ENCODE measurements at places on chromosomes 3 and 15.
A peak's percentile ranks its signal among the peaks of the same experiment; 100 is the strongest.

- no peak for DNase-seq
Observed at GRCh38 chr3:160124224-160124623, 101.0 kb upstream of the C3orf80 start.

- no peak for DNase-seq
Observed at GRCh38 chr3:108475220-108475782, 35.1 kb downstream of the MYH15 start.

DNA sequence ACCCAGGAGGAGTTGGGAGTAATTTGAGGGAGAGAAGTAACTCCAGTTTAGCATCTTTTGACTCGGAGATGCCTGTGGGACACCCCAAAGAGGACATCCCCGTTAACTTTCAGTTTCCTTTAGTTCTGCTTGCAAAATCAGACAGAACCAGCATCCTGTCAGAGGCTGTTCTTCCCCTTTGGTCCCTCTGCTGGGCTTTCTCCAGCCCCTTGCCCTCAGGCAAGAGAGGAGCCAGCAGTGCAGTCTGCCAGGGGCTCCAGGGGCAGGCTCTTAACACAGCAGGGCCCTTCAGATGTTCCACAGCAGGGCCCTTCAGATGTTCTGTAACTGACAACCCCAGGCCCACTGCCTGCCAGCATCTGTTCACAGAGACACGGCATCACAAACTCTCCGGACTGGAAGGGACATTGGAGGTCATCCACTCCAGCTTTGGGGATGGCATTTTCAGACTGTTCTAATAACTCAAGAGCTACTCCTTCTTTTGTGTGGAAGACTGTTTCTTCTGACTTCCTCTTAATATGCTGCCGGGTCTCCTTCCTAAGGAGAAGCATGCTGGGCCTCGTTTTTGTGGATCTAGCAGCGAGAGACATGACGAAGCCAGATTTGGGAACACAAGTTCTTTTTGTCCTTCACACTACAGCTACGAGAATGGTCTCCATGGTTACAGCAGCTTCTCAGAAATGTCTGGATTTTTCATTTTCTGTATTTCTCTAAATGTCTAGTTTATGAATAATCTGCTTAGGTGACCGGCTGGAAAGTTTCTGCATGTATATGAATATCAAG lies 51.9 kb downstream of the KY start:
- DNase-seq, result peak; percentile 47

DNA sequence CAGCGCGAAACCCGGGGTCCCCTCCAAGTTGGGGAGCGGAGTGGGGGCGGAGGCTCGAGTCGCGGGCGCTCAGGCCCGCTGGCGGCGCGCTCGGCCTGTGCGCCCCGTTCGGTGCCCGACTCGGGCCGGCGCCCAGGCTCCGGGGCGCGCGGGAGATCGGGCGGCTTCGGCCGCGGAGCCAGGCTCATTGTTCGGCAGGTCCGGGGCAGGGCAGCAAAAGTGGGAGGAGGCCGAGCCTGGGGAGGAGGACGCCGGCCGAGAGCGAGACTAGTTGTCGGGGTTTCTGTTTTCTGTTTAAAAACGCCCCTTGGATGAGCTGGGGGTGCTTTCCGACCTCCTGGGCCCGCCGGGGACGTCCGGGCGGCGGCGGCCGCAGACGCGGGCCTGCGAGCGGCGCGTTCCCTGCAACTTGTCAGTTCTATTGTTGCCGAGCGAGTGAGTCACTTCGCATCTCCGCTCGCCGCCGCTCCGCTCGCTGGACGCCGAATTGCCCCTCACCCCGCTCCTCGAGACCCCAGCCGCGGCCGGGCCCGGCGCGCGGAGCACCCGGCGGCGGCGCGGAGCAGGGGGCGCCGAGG lies 676 bp downstream of the TCF12 start:
- peak; percentile 44 for DNase-seq

DNA sequence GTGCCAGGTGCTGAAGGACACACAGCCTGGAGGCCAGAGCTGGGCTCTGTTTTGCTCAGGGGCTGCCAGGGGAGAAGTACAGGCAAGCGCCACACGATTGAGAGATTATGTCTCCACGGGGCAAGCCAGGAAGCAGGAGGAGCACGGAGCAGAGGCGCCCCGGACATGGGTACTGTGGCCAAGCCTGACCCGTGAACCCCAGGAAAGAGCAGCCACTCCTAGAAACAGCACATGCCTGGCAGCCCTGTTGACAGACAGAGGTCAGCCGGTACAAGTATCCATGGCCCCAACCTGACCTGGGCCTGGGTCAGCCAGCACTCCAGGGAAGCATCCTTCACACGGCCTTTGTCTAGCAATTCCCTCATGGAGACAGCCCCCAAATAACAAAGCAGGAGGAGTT lies 89.4 kb downstream of the ADAMTS17 start:
- no peak for DNase-seq

DNA sequence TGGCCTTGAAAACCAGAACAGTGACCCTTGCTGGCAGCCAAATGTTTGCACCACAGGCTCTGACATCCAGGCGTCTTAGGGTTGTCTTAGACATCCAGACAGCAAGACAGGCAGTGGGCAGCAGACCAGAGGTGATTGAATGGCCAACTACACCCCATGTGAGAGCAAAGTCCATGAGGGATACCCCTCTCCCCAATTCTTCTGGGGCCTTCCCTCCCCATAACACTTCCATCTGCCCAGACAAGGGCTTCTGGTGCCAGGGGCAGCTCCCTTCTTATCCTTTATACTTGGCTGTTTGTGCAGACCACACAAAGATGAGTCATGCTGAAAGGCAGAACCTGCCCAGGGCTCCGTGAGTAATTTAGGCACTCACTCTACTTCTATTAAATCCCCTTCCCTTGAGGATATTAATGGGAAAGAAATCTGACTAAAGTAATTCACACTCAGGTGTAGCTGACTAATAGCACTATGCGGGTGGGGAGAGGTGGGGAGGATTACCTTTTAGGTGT lies 257.9 kb downstream of the UACA start:
- peak; percentile 71 for DNase-seq

GRCh38 chr3:161822291-161822690 lies 325.7 kb downstream of the OTOL1 start:
- no peak for DNase-seq

DNA sequence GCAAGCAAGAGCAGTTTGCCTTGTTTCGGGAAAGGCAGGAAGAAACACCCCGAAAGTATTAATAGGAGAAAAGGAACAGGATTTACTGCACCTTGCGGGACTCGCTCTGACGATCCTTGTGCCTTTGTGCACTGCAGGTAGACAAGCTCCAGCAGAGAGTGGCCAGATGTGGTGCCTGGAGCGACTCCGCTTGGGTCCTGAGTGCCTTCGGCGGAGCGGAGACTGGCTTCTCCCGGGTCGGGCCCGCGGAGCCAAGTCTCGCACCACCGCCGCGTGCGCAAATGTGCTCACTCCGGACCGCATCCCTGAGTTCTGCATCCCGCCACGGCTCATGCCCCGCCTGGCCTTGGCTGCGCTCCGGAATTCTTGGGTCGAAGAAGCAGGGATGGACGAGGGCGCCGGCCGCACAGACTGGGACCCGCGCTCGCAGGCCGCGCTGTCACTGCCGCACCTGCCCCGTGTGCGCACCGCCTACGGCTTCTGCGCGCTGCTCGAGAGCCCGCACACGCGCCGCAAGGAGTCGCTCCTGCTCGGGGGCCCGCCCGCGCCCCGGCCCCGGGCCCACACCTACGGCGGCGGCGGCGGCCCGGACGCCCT lies 769 bp downstream of the C2CD4A start:
- DNase-seq, result no peak

- DNase-seq, result no peak
Observed at GRCh38 chr15:53611145-53611920, 148.1 kb downstream of the WDR72 start.

DNA sequence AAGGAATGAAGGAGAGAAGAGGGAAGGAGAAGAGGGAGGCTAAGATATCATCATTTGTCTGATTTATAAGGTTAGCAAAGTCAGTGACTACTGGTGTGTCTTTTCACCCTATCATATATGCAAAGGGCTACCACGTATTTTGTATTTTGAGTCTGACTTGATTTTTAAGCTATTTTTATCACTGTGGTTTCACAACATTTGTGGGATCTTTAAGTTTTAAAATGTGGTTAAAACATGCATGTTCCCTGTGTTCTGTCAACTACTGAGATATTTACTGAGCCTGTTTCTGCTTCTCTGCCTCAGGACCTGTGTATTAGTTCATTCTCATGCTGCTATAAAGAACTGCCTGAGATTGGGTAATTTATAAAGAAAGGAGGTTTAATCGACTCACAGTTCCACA lies 22.5 kb upstream of the SPTSSB start:
- DNase-seq, result no peak

DNA sequence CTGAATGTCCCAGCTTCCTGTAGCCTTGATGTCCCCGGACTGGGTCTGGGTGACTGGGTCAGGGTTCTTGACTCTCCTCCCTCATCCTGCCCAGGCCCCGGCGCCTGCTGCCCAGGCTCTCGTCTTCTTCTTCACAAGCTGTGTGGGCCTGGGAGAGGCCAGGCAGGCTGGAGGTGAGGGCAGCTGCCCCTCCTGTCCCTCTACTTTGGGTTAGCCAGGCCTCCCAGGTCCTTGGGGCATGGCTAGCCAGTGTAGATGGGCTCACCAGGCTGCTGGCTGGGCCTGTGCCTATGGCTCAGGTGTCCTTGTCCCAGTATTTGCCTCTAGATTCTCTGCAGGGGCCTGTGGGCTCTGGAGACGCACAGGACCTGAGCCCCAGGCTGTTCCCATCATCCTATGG lies 31.8 kb downstream of the TKT start:
- DNase-seq, result no peak

DNA sequence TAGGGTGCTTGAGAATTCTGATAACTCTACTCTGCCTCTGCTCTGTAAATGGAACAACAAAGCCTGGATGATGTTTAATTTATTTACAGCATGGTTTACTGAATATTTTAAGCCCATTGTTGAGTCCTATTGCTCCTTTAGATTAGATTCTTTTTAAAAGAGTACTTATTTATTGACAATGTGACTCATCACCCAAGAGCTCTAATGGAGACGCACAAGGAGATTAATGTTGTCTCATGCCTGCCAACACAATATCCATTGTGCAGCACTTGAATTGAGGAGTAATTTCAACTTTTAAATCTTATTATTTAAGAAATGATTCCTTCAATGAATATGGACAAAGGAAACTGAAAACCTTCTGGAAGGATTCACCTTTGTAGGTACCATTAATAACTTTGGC lies 691.4 kb downstream of the ZBBX start:
- DNase-seq, result no peak

DNA sequence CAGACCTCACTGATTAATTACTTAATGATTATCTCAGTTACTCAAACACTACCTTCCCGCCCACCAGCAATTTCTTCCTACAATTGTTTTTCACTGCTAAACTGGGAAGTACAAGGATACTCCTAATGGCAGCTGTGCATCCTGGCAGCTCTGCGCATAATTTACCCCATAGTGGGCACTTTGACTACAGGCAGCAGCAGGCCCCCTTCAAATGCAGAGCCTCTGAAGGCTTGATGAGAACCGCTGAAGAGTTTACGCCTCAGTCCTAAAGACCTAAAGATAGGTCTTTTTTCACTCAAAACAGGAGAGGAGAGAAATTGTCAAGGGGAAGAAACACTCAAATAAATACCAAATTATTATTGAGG lies 10.7 kb downstream of the CCDC32 start:
- no peak for DNase-seq

DNA sequence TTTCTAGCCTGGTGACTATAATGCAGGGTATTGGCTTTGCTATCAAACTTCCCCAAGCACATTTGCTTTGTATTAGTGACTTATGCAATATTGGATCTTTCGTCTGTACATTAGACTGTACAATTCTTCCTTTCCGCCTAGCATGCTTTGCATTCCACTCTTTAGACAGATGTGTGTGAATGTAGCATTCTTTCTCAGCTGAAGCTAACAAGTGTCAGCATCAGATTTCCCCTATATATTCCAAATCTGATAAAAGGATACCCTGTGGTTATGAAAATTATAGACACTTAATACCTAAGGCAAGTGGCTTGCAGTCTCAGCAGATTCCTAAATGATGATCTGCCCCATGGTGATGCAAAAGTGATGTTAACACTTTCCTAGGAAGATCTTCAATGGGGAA lies 360.1 kb downstream of the CNTN4 start:
- no peak for DNase-seq

DNA sequence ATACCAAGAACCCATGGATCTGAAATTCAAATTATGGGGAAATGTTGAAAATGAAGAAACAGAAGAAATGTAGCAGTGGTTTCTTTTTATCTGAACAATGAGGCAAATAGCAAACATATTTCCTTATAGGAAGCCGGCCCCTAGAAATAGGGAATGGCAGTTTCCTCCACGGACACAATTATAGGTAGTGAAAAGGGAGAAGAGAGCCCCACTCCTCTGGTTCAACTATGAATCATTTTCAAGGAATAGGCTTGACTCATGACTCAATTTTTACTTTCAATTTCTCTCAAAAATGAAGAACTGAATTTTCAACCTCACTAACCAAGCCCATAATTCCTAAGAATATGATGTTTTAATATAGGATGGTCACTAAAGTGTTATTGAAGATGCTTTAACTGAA lies 243.1 kb downstream of the MECOM start:
- peak; percentile 2 for DNase-seq

- DNase-seq, result no peak
Observed at GRCh38 chr3:27176256-27176655, 192.9 kb downstream of the NEK10 start.

- DNase-seq, result no peak
Observed at GRCh38 chr15:28167042-28167441, 67.9 kb upstream of the OCA2 start.

DNA sequence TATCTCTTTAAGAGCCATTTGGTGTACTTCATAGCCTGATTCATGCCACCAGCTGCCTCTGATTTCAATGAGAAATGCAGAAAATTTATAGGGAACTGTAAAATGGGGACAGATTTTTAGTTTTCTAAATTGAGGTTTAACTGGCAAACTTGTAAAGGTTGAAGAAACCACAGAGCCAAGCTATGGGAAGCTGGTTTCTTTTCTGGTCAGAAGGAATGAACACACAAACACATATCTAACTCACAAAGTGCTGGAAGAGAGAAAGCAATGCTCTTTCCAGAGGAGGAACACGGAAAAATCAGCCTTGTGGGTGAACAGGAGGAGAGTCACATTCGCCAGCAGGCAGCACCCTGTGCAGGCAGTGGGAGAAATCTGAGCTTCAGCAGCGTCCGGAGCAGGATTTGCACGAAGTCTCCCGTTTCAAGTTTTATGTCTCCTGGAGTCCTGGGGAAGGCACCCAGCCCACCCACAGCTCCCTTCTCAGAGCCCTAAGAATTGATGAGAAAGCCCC lies 481 bp downstream of the MASP1 start:
- no peak for DNase-seq

- no peak for DNase-seq
Observed at GRCh38 chr3:30069056-30069455, 537.3 kb upstream of the TGFBR2 start.

DNA sequence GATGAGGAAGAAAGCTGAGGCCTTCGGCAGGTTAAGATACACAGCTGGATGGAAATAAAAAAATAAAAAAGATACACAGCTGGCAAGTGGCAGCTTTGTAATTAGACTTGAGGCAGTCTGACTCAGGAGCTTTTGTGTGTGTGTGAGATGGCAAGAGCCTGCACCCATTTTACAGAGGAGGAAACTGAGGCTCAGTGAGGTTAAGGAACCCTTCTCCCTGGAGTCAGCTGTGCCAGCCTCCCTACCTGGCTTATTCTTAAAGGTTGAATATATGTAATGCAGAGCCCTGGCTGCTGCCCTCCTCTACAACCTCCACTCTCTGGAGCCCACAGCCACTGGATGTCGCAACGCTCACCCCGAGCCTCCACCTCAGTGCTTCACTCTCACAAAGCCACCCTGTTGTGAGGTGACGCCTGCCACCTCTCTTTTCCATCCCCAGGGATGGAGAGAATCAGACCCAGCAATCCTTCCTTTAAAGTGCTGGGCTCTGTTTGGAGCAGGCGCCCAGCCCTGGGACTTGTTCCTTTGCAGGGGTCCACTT lies 20.6 kb upstream of the FAM107A start:
- DNase-seq, result no peak

Measured in inflammatory macrophage treated with lipopolysaccharide for 1 hour (primary cell).